ENCODE measurements at places on chromosomes 1 and 21.

DNA sequence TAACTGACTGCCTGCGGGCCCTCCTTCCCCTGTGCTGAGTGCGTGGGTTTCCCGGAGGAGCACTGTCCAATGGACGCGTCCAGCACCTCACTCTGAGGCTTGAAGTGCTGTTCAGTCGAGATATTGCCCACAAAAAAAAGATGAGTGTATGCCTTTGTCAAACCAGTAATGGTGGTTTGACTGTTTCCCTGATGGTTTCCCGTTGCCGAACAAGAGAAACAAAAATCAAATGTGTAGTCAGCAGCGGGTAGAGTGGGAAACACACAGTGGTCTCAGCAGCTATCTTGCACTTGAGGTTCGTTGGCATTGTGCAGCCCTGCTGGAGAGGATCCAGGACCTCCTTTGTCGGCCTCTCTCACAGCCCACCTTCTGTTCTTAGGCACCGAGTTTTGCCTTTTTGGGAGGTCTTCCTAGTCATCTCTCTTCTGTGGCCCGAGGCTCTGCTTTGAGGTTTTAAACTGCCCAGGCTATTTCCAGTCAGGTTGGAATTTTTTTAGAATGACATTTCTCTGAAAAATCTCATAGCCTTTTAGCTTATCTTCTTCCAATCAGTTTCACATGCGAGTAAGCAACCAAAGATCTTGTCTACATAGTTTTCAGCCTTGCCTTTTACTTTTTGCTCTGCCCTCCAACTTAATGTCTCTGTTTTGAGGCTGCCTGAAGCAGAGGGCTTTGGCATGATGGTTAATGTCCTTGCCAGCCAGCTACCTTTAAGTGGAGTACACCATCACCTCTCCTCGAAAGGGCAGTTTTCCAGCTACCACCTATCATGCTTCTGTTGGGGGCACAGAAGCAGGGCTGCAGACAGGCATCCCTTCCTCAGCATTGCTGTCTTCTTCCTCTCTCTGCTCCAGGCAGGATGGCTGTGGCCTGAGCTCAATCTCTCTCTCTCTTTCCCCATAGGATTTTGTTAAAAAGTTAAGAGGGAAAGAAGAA, 132.3 kb downstream of the URB2 start:
- no peak for DNase-seq

- DNase-seq = peak; percentile 73
Measured at GRCh38 chr1:149885339-149886120, 13.8 kb upstream of the BOLA1 start.

- no peak for DNase-seq
Measured at GRCh38 chr21:38123626-38124025, 133.2 kb upstream of the KCNJ15 start.

DNA sequence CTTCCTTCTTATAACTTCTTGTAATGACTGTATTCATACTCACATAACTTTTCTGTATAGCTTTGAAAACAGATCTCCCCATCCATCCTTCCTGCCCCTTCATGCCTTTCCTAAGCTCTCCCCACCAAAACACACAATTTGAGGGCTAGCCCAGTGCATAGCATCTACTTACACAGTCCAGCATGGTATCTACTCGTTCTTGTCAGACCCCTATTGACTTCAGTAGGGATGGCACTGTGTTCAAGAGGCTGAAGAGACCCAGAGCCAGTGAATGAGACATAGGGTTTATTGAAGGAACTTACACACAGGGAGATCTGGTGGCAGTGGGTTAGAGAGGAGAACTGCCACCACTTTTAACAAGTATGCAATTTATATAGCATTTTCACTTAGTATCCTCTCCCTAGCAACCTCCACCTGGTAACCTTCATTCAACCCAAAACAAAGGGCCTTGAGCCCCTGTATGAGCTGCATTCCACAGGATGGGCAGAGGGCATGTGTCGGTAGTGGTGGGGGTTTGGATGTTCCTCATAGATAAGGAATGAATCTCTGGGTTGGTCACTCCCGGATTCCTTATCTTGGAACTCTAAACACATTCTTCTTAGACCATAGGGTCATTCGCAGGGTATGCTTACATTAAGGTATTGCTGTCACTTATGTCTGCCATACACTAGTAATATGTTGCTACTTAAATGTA, 64.9 kb upstream of the GNG12 start:
- DNase-seq = no peak

DNA sequence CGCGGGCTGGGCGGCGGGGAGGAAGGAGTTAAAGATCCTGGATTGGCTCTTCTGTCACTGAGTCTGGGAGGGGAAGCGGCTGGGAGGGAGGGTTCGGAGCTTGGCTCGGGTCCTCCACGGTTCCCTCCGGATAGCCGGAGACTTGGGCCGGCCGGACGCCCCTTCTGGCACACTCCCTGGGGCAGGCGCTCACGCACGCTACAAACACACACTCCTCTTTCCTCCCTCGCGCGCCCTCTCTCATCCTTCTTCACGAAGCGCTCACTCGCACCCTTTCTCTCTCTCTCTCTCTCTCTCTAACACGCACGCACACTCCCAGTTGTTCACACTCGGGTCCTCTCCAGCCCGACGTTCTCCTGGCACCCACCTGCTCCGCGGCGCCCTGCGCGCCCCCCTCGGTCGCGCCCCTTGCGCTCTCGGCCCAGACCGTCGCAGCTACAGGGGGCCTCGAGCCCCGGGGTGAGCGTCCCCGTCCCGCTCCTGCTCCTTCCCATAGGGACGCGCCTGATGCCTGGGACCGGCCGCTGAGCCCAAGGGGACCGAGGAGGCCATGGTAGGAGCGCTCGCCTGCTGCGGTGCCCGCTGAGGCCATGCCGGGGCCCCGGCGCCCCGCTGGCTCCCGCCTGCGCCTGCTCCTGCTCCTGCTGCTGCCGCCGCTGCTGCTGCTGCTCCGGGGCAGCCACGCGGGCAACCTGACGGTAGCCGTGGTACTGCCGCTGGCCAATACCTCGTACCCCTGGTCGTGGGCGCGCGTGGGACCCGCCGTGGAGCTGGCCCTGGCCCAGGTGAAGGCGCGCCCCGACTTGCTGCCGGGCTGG, at the start of gene NPR1:
TSS of gene NPR1 (plus strand) at position 170 of the 818 bp plus-strand sequence. CDS start at position 591, 421 bp downstream.
- no peak for DNase-seq

Data from stimulated activated CD4-positive, alpha-beta T cell treated with anti-CD3 and anti-CD28 coated beads, Interleukin-12 subunit alpha, Interleukin-12 subunit beta, amount 100 ng/mL, for 24 hours (primary cell).